ENCODE measurements at places on chromosomes 7 and 10.
A peak's percentile ranks its signal among the peaks of the same experiment; 100 is the strongest.

- DNase-seq = no peak
Observed at GRCh38 chr10:100340948-100341847, 5.8 kb upstream of the SCD start.

- no peak for DNase-seq
Observed at GRCh38 chr10:24249829-24250415, 41.0 kb downstream of the KIAA1217 start.

GRCh38 chr7:12630513-12630819 lies 57.0 kb upstream of the ARL4A start:
- peak; percentile 58 for DNase-seq

GRCh38 chr7:92056286-92056685 lies 78.0 kb downstream of the CYP51A1 start:
- DNase-seq = no peak

DNA sequence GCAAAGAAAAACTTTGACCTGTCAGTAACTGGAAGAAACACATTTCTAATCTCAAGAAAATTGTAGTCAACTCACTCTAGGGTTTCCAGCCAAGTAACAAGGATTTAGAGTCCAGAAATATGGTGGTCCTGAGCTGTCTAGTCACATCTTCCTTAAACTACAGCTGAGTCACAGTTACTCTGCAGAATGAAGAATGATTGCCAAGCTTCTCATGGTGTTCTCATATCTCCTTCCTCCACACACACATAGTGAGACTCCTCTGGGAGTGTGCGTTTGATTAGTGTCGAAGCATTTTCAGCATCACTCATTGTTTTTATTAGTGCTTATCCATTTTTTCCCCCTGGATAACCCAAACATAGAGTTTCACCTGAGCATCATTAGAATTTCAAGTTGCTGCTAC lies 93.1 kb upstream of the CXCL12 start:
- no peak for DNase-seq

DNA sequence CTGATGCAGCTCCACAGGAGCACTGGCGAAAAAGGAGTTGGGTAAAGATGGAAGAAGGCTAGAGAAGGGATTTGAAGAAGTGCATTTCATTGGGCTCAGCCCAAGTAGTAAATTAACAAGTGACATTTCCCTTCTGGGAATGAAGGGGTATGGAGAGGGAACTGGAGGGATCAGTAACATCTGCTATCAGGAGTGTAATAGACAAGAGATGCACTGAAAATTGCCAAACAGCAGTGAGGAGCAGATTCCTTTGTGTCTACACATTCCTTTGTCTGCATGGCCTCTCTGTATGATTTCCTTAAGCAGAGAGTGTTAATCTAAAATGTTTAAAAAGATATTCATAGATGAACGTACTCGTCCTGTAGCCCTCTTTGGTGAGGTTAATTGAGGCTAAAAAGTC lies 148.2 kb upstream of the FERD3L start:
- DNase-seq = no peak

- DNase-seq = no peak
Observed at GRCh38 chr10:103666087-103666761, 172.7 kb downstream of the NEURL1 start.

- no peak for DNase-seq
Observed at GRCh38 chr10:30284865-30285594, 64.0 kb downstream of the MTPAP start.

DNA sequence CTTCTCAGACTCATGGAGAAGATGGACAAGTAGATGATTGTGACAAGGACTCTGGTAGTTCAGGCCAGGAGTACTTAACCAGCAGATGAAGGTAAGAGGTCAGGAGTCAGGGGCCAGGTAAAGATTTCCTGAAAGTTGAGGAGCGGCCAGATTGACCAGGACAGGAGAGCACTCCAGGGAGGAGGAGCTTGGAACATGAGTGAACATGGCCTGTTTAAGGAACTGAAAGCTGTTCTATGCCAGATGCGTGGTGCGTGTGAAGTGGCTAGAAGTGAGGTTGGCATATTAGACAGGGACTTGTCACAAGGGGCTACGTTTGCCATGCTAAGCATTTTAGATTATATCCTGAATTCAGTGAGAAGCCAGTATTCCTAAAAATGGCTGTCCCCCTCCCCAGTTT lies 157.2 kb downstream of the WNT2 start:
- DNase-seq = no peak

DNA sequence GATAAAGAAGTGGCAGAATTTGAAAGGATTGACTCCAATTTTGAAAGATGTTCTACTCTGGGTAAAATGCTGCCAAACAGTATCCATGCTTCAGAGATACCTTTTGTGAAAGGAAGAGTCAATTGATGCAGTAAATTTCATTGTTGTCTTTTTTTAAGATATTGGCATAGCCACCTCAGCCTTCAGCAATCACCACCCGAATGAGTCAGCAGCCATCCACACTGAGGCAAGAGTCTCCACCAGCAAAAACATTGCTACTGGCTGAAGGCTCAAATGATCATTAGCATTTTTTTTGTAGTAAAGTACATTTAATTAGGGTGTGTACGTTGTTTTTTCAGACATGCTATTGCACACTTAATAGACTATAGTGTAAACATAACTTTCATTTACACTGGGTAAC lies 31.7 kb upstream of the CYP26C1 start:
- no peak for DNase-seq

- DNase-seq = no peak
Observed at GRCh38 chr10:124338276-124338925, 80.3 kb downstream of the OAT start.

DNA sequence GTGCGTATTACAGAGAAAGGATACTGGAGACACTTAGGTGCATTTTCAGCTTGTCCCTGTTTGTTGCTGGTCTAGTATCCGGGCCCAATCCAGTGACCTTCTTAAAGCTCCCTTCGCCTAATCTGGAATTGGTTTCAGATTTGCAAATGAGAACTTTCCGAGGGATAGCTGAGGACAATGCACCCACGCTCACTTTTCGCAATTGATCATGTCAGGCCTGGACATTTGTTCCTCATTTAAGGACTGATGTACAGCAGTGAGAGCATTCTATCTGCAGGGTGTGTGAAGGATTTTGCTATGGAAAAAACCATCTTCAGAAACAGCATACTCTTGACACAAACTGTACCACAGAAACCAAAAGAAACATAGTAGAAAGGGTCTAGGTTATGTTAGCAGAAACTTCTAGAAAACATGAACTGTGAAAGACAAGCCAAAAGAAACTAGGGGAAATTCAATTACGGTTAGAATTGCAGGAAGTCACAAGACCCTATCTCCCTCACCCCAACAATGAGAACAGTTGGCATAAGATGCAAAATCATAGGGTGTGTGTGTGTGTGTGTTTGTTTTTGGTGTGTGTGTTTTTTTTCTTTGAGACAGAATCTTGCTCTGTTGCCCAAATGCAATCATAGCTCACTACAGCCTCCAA lies 331.1 kb downstream of the CALN1 start:
- no peak for DNase-seq

DNA sequence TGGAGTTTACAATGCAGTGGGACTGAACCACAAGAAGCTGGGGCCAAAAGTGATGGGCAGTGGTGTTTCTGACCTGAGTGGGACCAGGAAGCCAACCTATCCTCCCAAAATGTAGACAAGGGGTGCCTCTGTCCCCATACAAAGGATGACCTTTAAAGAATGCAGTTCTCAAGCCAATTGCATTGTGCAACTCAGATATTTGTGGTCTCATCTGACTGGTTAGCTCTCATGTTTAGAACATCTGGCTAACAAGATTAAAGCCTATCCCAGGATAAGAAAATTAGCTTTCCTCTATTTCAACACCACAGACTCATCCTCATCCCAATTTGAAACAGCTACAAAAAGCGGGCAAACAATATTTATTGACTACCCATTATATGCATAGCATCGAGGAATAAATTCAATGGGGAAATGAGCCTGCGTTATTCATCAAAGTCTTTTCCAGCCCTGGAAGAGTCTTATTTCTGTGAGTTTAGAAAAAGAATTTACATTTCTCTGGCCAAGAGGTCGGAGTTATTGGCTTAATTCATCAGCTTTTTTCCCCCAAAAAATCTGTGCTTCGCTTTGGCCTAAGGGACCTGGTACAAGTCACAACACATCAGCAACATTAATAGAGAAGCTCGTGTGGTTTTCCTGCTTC lies 26.7 kb downstream of the ELMO1 start:
- DNase-seq = peak; percentile 77

DNA sequence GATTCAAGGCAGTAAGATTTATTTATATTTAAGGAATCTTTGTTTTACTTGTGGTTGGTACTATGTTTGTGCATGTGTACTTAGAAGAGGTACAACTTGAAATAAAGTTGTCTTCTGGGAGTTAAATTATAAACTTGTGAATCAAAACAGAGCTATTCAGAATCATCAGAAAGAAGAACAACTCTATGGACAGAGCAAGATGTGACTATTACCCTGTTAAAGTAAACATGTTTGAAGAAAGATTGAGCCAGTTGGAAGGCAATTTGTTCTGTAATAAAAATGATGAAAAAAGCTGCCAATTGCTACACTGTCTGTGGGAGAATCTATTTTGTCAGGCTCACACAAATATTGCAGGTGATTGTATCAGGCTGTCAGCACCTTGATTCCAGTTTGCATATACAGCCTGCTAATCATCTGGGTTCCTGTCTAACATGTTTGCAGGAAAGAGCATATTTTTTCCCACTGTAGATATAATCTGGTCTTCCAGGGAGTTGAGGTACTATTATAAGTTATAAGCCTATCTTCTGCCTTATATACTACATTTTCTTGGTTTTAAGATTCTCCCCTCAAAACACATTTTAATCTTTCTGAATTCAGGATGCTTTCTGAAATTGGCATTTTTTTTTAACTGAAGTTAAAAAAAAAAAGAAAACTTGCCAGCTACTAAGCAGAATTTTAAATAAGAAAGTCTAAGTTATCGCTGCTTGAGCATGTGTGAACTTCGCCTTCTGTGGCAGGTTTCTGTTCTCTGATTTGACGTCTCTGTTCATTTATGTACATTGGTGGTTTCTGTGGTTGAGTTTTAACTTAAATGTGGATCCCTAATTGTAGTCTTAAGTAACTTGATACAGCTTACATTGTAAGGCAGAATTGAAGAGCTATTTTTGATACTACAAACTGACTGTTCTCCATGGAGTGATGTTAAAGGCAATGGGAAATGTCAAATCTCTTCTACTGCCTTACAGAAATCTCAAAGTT lies 46.0 kb downstream of the ZNRF2 start:
- no peak for DNase-seq

GRCh38 chr7:65804887-65805286 lies 68.0 kb upstream of the VKORC1L1 start:
- DNase-seq = no peak

DNA sequence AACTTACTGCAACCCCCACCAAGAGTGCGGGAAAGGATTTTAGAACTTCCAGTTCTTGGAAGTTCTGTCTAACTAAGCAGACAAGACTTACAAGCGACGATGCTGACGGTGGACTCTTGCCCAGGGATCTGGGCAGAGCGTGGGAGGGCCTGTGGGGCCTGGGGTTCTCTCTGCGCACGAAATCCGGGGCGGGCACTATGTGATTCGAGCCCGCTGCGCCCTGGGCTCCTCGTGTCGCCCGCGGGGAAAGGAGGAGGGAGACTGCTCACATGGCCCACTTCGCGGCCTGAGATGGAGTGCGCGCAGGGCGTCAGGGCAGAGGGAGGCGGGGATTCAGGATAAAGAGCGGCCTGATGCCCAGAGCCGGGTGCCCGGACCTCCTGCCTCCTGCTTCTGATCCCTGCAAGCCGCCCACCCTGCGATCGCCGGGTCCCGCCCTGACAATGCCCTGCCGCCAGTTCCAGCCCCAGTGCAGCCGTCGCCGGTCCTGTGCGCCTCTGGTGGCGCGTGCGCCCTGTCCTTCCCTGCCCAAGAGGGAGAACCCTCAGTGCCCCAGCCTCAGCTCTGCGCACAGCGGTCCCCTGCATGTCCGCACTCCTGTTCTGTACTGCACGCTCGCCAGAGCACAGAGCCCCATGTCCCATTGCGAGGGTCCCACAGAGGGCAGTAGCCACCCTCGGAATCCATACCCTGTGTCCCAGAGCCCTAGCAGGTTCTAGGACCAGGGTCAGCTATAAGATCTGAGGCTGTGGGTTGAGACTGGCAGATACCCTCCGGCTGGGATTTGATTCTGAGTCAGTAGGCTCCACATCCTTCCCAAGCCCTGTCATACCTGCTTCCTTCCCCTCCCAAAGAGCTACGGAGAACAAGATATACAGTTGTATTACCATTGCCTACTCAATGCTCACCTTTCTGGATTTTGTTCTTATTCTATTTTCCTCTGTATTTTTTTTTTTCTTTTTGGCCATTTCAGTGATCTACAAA lies 99.4 kb upstream of the TMEM106B start:
- peak; percentile 72 for DNase-seq

GRCh38 chr7:14480281-14480680 lies 422.3 kb downstream of the DGKB start:
- no peak for DNase-seq

GRCh38 chr10:104037261-104037951 lies 48.3 kb downstream of the COL17A1 start:
- DNase-seq = no peak

- no peak for DNase-seq
Observed at GRCh38 chr10:69362471-69362954, 54.2 kb downstream of the TACR2 start.

DNA sequence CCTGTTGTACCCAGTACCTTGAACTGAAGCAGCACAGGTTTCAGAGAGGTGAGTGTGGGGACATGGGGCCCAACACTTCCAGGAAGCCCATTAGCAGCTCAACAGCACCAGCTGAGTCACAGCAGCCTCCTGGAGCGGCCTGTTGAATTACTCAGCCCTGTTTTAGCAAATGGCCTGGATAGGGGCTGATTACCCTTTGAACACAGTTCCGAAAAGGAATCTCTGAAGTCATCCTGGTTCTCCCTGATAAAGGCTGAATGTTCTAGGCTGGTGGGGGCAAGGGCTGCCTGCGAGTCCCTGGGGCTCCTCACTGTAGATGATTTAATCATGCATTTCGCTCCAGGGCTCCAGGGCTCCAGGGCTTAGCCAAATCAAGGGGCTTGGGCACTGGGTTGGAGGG lies 287.5 kb downstream of the GRID1 start:
- no peak for DNase-seq

GRCh38 chr7:81029511-81029910 lies 110.7 kb upstream of the SEMA3C start:
- DNase-seq = no peak

DNA sequence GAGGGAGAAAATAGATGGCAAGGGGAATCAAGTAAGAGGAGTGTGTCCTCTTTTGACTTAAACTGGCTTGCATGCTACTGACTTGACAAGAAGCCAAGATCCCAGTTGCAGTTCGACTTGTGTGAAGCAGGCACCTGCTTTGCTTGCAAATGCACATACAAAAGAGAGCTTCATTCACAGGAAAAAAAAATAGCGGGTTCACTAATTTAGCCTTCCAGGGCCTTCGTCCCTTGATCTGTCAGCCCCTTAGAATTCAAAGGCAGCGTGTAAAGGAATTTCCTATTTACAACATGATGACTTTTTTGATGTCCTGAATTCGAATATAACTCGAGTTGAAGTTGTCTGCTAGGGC lies 192.1 kb downstream of the CELF2 start:
- DNase-seq = no peak

- no peak for DNase-seq
Observed at GRCh38 chr7:100257017-100257416, 37.3 kb downstream of the PVRIG start.

- no peak for DNase-seq
Observed at GRCh38 chr10:120702032-120702431, 149.1 kb upstream of the WDR11 start.

- DNase-seq = no peak
Observed at GRCh38 chr7:116786791-116787443, 75.5 kb upstream of the CAPZA2 start.

- peak; percentile 30 for DNase-seq
Observed at GRCh38 chr10:28604567-28605536, 71.9 kb downstream of the WAC start.

- no peak for DNase-seq
Observed at GRCh38 chr7:44760034-44760580, 11.5 kb downstream of the ZMIZ2 start.

- DNase-seq = no peak
Observed at GRCh38 chr7:151570366-151570915, 50.7 kb upstream of the RHEB start.

Data from lung (tissue), 17 donors.